ENCODE measurements at places on chromosomes 6 and 20.
A peak's percentile ranks its signal among the peaks of the same experiment; 100 is the strongest.

- peak; percentile 46 for DNase-seq
Observed at GRCh38 chr6:34145161-34146020, 496 bp downstream of the GRM4 start.

- no peak for DNase-seq
Observed at GRCh38 chr6:44373051-44373450, 14.5 kb upstream of the CDC5L start.

- no peak for DNase-seq
Observed at GRCh38 chr6:12097791-12098190, 85.7 kb downstream of the HIVEP1 start.

DNA sequence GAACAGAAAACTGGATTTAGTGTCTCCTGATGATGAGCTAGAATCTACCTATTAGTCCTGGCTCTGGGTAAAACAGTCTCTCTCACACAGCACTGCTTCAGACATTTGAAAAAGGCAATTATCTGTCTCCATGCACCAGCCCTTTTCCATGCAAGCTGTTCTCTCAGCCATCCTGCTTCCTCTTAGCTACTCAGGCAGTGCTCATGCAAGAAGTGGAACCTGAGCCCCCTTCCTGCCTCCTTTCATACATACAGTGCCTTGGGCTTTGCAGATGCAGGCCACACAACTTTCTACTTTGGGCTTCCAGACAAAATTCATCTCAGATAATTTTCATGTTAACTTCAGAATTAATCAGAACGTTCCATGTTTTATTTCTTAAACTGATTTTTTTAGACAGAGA, 151.3 kb downstream of the RALGAPA2 start:
- DNase-seq, result no peak

GRCh38 chr6:34684919-34685318, 11.6 kb downstream of the ILRUN start:
- DNase-seq, result no peak
